ENCODE measurements at places on chromosomes 3 and 15.

GRCh38 chr3:196220587-196220986 is 4.3 kb downstream of the SLC51A start:
- DNase-seq: no peak

DNA sequence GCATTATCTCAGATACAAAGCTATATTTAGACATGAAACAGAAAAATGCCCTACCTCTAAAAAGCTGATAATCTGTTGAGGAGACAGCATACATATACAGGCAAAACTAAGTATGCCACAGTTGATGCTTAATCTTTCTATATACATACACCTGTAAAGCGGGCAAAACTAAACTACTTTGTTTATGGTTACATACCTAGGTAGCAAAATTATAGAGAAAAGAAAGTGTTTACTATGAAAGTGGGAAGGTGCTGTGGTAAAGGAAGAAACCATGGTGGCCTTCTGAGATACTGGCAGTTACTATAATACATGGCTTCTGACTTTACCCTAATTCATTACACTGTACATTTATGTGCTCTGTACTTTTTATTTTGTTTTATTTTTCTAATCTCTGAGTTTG is 36.0 kb upstream of the NR1I2 start:
- no peak for DNase-seq

- DNase-seq: no peak
These were observed 10.5 kb upstream of the HES1 start for GRCh38 chr3:194125442-194125841.

GRCh38 chr3:30621576-30621975 is 15.2 kb downstream of the TGFBR2 start:
- DNase-seq: no peak
